NCI-H1092 treated with DMSO at 0.1 percent for 48 hours (cell line): ENCODE measurements at places on chromosomes 7 and 10.

- no peak for DNase-seq
Observed at GRCh38 chr10:30903397-30904138, 128.1 kb downstream of the ZNF438 start.

GRCh38 chr7:133936074-133936473, 191.1 kb upstream of the LRGUK start:
- DNase-seq = no peak

GRCh38 chr10:22479419-22479818, 134.1 kb downstream of the SPAG6 start:
- DNase-seq = no peak

GRCh38 chr7:103075337-103075918, 488 bp downstream of the ARMC10 start:
- peak; percentile 73 for DNase-seq

GRCh38 chr10:12412666-12413368, 63.5 kb downstream of the CAMK1D start:
- DNase-seq = no peak

DNA sequence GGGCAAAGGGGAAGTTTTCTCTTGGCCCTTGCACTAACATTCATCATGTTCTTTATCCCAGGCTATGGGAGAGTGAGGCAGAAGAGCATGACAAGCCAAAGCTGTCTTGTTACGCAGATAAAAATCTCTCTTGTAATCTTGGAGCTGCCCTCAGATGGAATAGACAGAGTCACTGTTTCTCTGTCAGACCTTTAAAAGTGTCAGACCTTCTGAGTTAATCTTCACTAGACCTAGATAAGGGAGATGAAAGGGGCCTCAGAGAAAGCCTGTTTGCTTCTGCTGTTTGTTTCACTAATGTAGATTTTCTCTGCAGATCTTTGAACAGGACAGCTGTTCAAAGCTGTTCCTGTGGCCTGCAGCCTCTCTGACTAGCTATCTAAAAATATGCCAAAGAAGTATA, 112.9 kb downstream of the KIF20B start:
- DNase-seq = no peak

DNA sequence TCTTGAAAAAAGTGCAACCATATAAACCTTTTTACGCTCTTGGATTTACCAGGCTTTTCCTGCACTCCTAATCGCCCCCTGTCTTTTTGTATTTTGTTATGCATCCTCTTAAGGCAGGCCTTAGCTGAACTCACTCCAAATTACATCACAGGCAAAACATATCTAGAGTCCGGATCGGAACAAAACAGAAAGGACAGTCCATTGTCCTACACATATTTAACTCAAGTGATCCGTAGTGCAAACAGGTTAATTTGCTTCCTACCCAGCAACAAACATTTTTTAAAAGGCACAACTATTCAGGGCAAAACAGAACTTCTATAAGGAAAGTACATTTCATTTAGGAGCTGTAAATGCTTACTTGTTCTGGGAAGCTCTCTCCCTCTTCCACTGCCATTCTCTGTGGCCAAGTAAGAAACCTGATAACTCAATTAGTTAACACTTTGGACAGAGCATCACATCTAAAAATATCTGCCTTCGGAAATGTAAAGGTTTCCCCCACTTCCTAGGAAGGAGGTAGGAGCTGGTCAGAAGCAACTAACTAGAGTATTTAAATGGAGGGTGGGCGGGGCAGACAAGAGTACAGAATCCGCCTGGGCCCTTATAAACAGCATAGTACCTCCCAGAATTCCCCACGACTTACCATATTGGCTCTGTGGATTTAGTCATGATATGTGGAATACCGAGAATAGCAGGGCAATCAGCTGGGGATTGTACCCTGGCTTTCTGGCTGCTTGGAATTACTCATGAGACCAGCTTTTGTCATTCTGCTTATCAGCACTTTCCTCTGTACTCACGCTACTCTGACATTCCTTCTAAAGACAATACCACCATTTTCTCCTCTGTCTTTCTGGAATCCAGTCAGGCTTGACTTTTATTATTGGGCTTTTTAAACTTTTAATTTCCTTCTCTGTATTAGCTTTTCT, 89.5 kb downstream of the ANK3 start:
- no peak for DNase-seq
